ENCODE measurements at places on chromosomes 6 and 20.

DNA sequence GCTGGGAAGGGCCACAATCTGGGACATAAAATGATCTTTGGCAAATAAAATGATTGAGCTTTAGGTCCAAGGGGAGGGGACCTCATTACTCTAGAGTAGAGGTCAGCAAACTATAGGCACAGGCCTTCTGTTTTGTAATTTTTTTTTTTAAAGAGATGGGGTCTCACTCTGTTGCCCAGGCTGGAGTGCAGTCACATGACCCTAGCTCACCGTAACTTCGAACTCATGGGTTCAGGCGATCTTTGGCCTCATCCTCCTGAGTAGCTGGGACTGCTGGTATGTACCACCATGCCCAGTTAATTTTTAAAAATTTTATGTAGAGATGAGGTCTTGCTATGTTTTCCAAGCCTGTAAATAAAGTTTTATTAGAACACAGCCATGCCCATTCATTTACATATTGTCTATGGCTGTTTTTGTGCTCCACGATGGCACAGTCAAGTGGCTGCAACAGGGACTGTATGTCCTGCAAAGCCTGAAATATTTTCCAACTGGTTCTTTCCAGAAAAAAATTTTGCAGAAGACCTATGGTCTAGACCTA, 82.1 kb downstream of the ELOVL5 start:
- no peak for DNase-seq

DNA sequence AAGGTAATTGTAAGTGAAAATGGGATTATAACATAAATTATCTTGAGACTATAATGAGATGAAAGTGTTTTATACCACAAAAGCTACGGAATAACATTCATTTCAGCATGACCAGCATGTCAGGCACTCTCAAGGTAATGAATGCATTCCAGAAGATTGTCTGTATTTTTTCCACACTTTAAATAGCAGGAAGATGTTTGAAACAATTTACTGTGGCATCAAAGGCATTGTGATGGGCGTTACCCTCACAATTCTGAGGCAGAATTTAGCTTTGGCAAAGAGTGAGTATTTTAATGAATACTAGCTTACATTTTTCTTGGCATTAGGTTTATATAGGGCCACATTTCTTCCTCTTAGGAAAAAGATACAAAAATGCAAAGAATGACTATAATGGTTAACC, 627.2 kb downstream of the BCKDHB start:
- DNase-seq: no peak

DNA sequence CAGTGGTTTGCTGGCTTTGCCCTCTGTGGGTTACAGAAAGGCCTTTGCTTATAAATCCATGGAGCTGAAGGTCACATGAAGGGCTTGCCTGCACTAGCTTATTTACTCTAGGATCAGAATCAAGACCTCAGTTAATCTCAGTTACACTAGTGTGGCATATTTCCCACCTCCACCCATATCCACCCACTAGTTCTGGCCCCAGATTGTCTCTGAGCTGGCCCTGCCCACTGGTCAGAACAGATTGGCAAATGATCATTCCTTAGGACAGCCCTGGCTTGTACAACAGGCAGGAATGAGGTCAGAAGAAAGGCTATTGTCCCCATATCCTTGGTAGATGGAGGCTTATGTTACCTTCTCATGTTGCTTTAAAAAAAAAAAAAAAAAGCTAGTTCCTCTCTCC, 33.3 kb upstream of the SASH1 start:
- DNase-seq: no peak

DNA sequence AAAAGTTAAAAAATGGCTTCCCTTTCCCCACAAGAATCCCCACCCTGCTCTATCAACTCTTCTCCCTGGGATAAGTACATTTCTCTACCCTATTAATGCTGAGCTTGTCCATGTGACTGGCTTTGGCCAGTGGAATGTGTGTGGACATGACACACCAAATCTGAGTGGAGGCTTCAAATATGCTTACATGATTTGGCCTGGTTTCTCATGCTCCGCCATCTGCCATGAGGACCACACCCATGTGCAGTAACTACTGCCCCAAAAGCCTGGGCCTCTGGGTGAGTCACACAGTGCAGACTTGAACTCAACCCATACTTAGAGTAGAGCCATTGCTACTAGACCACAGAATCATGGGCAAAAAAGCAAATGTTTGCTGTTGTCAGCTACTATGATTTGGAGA, 65.4 kb downstream of the PRND start:
- no peak for DNase-seq

DNA sequence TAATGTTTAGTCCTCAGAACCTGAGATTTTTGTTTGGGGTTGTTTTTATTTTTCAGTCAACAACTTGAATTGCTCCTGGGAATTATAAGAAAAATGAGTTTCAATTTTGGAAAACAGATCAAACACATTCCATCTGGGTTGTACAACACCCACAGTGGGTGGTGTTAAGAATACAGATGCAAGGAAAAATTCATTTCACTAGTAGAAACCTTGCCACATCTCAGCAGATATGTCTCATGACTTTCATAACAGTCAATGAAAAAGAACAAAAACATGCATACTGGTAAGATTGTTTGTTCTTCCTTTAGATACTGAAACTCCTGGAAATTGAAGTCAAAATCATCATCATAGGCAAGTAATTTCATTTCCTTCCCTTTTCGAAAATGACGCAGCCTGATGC, 78.9 kb downstream of the MOXD1 start:
- DNase-seq: no peak

DNA sequence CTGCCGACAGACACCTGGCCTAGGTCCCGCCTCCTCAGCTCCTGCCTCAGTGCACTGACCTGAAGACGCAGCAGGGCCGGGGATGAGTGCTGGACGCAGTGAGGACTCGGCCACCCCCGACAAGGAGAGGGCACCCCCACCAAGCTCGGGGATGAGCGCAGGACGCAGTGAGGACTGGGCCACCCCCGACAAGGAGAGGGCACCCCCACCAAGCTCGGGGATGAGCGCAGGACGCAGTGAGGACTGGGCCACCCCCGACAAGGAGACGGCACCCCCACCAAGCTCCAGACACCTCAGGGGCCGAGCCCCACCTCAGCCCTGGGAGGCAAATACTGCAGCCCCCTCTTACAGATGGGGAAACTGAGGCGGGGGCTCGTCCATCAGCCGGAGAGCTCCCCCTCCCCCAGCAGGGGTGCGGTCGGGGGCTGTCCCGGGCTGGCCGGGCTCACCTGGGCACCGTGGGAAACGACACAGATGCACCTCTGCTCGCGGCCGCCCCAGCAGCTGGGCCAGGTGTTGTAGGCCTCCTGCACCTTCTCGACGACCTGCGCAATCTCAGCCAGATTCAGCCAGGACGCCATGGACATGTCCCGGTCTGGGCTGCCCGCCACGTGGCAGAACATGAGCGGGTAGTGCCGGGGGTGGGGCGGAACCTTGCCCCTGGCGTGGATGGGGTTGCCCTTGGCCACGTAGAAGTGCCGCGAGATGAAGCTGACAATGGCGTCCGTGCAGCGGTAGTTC, 7.5 kb downstream of the HELZ2 start:
- DNase-seq: no peak

DNA sequence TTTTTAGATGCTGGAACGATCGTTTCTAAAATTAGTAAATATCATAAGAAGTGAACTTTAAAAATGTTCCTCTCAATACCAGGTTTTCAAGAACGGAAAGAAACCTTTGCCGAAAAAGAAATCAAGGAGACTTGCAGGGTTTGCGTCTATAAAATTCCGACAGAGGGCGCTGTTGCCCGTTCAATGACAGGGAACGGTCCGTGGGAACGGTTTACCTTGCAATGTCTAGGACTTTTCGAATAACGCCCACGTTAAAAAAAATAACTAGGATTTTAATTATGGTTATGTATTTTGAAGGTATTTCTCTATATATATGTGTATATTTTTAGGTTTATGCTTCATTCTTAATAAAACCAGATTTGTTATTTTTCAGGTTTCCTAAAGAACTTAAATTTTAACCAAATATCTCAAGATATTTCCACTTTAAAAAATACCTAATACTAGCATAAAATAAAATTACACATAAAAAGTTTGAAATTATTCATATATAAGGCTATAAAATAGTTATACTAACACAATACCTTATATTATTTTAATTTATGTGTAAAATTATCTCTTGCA, 2.5 kb upstream of the TFAP2B start:
- peak; percentile 6 for DNase-seq

DNA sequence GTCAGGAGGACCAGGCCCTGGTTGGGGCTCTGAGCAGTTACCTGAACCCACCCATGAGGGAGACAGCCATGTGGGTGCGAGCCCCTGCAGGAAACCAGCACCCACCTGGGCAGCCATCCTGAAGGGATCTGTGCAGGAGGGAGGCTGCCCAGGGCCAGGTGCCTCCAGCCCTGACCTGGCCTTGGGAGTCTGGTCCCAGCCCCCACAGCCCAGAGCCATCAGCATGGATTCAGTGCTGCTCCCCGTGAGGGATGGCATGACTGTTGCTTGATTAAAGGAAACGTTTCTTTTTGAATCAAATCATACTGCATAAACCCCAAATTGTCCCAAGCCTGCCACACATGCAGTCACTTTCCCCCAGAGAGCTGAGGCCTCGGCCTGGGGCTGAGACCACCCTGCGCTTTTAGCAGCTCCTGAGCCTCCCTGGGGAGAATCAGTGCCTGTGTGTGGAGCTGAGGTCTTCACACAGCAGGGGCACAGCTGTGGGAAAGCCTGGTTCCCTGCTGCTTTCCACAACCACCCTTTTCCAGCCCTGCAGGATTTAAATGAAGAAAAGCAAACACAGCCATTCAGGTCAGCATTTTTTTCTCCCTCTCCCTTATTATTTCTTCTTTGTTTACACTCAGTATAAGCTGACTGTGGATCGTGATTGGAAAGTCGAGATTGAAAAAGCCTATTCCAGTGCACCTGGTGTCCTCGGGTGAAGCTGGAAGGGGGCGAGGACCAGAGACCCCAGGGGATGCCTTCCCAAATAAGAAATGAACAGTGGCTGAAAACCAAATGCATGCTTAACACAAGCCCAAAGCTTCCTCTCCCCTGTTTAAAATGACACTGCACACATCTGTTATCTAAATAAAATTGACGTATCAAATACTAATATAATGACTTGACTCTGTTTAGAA, 283.9 kb downstream of the SMOC2 start:
- DNase-seq: no peak

DNA sequence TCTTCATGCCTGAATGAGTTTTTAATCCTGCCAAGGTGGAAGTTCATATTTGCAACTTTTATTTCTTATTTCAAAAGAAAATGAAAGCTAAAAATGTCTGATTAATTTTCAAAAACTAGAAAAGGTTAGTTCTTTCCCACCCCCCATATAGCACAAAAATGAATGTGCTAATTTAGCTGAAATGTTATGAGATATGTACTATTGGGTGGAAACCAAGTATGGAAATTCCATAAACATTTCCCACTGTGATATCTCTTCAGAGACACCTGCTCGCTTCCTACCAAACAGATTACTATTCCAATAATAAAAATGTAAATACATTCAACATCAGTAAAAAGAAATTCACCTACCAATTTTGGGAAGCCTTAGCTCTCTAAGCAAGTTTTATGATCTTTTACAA, 678.6 kb upstream of the ID4 start:
- DNase-seq: no peak

- DNase-seq: no peak
These were observed 437.1 kb downstream of the CDC5L start for GRCh38 chr6:44824567-44824966.

GRCh38 chr20:51563486-51564332, 21.2 kb upstream of the NFATC2 start:
- DNase-seq: no peak

DNA sequence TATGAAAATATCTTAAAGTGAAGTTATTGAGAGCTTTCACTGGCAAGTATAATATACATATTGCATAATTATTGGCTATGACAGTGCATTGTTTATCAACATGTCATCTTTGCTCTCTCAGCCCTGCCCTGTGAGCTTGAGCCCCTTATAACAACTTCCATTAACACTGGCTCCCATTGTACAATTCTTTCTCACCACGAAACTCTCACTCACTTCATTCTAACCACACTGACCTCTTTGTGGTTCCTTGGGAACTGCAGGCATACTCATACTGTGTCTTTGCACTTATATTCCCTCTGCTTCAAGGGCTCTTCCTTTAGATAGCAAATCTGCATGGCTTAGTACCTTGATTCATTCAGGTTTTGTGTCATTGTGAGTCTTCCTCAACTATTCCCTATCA, 411.8 kb downstream of the CDKAL1 start:
- no peak for DNase-seq

GRCh38 chr6:140276133-140276532, 901.7 kb upstream of the CITED2 start:
- no peak for DNase-seq

- DNase-seq: no peak
These were observed 21.8 kb upstream of the SAMD5 start for GRCh38 chr6:147486683-147487082.

DNA sequence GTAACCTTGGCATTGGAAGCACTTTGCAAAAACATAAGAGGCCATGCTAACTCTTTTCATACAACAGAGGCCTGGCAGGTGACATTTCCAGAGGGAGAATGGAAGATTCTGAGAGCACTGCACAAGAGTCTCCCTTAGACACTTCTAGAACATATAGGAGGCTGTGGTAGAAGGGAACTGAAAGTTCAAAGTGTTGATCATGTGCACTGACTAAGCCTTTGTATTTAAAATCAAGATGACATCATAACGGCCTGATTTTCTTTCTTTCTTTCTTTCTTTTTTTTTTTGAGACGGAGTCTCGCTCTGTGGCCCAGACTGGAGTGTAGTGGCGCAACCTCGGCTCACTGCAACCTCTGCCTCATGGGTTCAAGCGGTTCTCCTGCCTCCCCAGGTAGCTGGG, 26.8 kb upstream of the DNAAF9 start:
- DNase-seq: no peak

GRCh38 chr6:792662-793061, 99.7 kb upstream of the EXOC2 start:
- no peak for DNase-seq

- DNase-seq: no peak
These were observed 50.5 kb upstream of the DST start for GRCh38 chr6:56693246-56693607.

GRCh38 chr6:6452002-6452401, 131.5 kb upstream of the F13A1 start:
- DNase-seq: no peak

GRCh38 chr6:138248878-138249277, 30.6 kb upstream of the PBOV1 start:
- DNase-seq: no peak

DNA sequence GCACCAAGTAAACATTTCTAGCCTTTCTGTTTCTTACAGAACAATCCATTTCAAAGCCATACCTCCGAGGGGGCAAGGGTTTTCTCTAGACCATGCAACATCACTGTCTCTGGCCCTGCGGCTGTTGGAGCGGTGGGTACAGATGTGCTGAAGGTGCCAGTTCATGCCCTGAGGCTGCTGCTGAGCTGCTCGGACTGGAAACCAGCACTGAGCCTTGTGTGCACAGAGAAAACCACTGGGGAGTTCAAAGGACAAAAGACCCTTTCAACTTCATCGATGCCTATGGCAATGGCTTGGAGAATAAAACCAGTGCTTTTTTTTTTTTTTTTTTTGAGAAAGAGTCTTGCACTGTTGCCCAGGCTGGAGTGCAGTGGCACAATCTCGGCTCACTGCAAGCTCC, 93.3 kb upstream of the IYD start:
- no peak for DNase-seq

Data from stimulated activated CD8-positive, alpha-beta memory T cell treated with anti-CD3 and anti-CD28 coated beads, Interleukin-4, amount 100 ng/mL, for 1 hour (primary cell).